ENCODE measurements at places on chromosomes 5 and 9.

GRCh38 chr5:176677209-176677939 lies 30.1 kb downstream of the TSPAN17 start:
- ATAC-seq: no peak

DNA sequence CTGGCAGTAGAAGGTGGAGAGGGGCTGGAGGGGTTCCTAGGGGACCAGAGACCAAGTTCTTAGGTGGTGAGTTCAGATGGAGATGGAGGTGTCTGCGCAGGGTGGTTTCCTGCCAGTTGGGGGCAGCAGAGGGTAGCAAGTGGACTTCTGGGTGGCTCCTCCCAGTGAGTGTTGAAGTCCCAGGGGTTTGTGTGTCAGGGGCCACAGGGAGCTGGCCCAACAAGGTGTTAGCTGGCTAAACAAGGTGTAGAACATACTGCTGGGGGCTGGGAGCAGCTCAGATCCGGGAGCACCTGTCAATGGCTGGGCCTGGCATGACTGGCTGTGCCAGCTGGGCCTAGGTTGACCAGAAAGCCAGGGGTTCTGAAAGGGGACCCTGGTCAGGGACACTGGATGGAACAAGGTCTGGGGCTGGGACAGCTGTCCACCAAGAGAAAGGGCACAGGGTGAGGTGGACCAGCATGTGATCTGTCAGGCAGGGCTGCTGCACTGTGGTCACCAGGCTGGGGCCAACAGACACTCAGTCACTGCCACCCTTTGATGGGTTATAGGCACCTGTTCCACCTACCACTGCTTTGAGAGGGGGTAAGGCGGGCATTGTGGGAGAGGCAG lies 35.6 kb downstream of the DAB2IP start:
- peak; percentile 92 for ATAC-seq

GRCh38 chr5:98492258-98492657 lies 281.2 kb upstream of the RGMB start:
- ATAC-seq: no peak

DNA sequence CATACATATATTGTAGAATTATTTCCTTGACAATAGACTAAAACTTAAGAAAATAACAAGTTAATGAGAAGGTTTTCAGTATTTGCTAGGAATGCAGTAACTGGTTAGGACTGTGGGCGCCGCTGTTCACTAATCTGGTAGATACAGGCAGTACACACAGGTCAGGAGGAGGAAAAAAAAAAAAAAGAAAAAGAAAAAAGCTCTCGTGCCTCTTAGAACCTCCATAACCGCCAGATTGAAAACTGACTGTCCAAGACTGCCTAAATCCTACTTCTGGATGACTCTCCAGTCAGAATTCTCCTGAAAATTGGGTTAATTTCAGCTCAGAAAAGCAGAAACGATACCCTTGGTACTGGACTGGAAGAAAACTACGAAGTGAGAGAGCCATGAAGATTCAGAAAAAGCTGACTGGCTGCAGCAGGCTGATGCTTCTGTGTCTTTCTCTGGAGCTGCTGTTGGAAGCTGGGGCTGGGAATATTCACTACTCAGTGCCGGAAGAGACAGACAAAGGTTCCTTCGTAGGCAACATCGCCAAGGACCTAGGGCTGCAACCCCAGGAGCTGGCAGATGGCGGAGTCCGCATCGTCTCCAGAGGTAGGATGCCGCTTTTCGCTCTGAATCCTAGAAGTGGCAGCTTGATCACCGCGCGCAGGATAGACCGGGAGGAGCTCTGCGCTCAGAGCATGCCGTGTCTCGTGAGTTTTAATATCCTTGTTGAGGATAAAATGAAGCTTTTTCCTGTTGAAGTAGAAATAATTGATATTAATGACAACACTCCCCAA lies at the start of gene PCDHGA1:
PCDHGA1 (plus strand) TSS at position 216 of the 782 bp plus-strand sequence.
- ATAC-seq: peak; percentile 75

DNA sequence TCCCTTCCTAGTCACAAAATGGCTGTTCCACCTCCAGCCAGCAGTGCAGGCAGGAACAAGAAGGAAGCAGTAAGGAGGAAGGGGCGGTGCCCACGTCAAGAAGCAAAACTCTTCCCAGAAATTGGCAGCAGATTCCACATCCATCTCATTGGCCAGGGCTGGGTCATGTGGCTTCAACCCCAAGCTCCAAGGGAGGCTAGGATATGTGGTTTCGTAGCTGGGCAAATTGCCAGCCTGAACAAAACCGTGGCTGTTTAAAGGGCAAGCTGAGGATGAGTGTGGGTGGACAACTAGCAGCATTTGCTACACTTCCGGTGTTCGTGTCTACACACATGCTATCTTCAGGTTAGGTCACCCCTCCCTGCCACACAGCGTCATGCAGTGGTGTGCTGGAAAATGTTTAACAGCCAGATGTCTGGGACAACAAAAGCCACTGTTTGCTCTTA lies 92.1 kb upstream of the MAP1B start:
- peak; percentile 91 for ATAC-seq

GRCh38 chr5:107153283-107153682 lies 517.5 kb downstream of the EFNA5 start:
- no peak for ATAC-seq

GRCh38 chr9:92601451-92601850 lies 65.7 kb upstream of the ECM2 start:
- no peak for ATAC-seq

DNA sequence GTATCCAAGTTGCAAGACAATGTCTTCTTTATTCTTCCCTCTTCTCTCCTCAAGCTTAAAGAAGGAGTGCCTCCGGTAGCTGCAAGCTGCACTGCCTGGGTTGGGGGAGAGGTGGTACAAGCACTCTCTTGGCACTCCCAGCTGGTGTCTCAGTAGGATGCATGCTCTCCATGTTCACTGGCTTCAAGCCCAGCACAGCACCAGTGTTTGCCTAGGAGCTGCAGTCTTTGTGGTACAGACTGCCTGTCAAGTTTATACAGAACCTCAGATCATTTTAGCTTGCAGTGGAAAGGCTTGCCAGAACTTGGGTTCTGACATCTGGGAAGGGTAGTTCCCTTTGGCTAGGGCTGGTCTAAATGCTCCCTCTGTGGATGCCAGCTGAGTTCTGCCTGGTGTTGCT lies 505.6 kb downstream of the MAN2A1 start:
- ATAC-seq: no peak

DNA sequence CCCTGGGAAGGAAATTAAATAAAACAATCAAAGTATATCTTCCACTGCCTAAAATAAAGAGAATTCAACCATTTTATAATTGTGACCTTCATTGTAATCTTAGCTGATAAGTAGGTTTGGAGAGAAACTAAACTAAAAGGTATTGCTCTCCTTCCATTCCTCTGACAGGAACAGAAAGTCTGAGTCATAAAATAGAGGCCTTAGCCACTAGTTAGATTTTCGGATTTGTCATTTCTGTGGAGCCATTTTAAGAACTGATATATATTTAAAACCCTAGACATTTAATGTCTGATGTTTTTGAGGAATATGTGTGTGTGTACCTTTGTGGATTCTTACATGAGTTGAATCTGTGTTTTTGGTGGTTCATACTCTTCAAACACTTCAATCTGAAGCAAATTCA lies 11.8 kb upstream of the TMC1 start:
- ATAC-seq: peak; percentile 44

DNA sequence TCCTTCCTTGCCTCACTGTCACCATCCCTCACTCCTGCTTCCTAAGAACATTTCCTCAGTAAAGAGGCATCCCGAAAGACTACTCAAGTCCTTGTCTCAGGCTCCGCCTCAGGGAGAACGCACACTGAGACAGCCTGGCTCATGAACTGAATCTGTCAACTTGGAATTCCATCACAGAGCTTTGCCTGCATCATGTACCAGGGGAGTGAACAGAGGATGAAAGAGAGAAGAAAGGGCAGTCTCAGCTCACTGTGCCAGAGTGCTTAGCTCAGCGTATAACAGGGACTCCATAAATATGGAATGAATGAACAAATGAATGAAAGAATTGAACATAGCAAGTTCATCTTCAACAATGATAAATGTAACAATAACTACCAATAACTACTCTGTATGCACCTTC lies 68.7 kb upstream of the SLC1A3 start:
- no peak for ATAC-seq

DNA sequence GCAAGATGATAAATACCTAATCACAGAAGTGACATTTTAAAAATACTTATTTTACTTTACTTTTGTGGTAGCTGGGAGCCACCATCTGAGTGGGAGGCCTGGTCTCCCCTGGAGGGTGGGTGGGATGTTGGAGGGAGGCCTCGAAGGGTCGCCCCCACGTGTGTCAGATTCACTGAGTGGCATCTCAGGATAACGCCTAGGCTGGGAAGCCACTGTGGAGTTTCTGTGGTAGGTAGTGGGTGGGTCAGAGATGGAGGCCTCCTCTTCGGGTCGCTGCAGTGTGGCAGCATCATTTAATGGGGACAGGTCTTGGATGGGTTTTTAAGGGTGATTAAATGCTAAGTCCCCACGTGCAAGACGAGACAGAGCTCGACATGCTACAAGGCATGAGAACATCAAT lies 1154.8 kb upstream of the CDH18 start:
- ATAC-seq: no peak

DNA sequence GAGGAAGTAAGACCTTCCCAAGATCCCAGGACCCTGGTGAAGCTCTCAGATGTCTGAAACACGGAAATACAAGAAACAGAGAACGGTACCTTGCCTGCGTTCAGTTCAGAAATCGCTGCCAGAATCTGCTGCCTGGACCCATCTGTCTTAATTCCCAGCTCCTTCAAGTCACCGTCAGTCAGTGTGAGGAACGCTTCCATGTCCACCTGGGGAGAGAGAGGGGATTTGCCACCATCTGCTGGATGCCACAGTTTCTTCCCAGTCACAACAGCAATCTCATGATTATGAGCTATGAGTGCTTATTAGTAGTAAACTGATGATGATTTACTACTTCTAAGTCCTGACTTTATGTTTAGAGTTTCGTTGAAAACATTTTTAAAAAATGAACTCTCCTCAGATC lies 36.7 kb upstream of the GABBR2 start:
- ATAC-seq: no peak

DNA sequence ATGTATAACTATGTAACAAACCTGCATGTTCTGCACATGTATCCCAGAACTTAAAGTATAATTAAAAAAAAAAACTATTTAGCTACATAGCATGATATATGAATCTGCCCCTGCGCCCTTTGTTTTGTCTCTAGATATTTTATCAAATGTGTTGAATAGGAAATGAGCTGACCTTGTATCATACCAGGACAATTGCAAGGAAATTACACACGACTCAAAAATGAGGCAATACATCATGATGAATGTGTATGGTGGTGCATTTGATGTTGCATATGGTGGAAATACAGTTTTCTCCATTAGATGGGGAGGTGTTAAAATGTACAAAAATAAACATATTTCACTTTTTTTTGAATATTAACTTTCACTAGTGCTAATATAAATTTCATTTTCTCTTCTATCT lies 28.6 kb upstream of the CEP78 start:
- ATAC-seq: no peak

GRCh38 chr9:132506977-132507669 lies 75.3 kb upstream of the BARHL1 start:
- no peak for ATAC-seq

DNA sequence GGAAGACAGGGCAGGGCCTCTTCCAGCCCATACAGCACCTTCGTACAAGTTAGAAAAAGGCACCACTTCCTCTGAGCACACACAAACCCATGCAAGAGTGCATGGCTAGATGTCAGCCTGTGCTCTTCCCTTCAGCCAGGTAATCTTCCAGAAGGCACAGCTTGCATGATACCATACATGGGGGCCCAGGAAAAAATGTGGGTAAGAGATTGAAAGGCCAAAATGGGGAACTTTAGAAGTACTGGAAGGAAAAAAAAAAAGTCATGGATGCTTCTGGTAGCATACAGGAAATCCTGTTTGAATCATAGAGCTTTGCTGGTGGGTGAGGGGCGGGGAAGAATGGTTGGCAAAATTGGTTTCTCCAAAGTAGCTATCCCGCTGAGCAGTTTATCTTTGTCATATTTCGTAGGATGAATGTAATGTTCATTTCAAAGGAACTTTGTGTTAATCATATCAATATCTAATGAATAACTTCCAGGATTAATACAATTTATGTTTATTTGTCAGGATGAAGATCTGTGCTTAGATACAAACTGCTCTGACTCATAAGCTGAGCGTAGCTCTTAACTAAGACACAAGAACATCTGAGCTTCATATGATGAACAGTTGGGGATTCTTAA lies 78.2 kb upstream of the MAP3K1 start:
- ATAC-seq: peak; percentile 77

GRCh38 chr5:89350684-89351083 lies 467.7 kb upstream of the MEF2C start:
- no peak for ATAC-seq

GRCh38 chr9:95091601-95092261 lies 225.8 kb downstream of the FANCC start:
- peak; percentile 5 for ATAC-seq

- no peak for ATAC-seq
These were observed 435.2 kb upstream of the ADAMTS16 start for GRCh38 chr5:4704951-4705350.

DNA sequence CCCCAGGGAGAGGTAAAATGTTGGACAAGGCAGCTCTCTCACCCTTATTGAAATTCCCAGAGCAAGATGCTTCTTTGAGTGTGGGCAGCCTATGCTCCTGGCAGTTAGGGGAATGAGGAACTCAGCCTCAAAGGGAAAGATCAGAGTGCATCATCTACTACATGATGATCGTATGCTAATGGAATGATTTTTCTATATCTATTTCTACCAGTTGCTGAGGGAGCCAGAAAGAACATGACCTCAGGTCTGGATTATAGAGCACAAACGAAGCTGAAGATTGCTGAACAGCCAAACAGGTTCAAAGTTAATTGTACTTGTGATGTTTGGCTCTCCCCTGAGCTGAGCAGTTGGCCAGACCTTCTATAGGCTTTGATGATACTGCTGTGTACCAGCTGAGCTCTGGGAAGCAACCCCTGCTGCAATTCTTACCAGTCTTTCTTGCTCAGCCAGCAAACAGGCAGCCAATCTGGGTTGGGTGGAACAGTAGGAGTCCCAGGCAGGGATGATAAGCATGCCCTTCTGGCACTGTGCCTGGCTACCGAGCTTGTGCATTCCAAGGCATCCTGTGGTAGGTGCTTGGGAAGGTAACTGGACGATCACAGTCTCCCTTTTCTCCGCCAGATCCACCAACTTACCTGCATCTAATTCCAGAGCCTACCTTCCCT lies 10.3 kb upstream of the FBXL7 start:
- peak; percentile 26 for ATAC-seq

DNA sequence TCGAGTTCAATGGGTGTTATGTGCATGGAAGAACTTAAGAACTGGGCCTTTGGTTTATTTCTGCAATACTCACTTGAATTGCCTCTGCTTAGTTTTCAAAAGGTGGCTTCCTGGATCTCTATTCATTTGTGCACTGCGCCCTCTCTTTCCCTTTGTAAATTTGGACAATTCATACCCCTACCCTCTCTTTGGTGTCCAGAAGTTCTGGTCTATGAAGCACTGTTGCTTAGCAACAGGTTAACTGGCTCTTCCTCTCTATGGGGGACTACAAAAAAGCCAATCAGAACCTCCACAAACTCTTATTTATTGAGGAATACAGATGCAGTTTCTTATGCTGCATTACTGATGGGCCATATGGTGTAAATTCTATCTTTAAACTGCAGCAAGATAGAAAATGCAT lies 13.5 kb upstream of the FAM120A start:
- ATAC-seq: no peak

- peak; percentile 28 for ATAC-seq
These were observed 174.0 kb downstream of the ARHGAP26 start for GRCh38 chr5:142944140-142944539.

- no peak for ATAC-seq
These were observed 40.7 kb downstream of the ACOT12 start for GRCh38 chr5:81353189-81353588.

- ATAC-seq: no peak
These were observed 66.5 kb downstream of the EPB41L4B start for GRCh38 chr9:109254317-109254716.

- ATAC-seq: no peak
These were observed 250.5 kb downstream of the KIAA0825 start for GRCh38 chr5:94367900-94368299.

GRCh38 chr9:104835161-104835560 lies 71.2 kb downstream of the NIPSNAP3B start:
- no peak for ATAC-seq

Measured in SK-N-SH treated with all-trans-retinoic acid at 6 μM for 48 hours (cell line).